Stimulated activated CD8-positive, alpha-beta memory T cell treated with anti-CD3 and anti-CD28 coated beads, Interleukin-7, amount 100 ng/mL, for 1 hour (primary cell): ENCODE measurements at places on chromosomes 12 and 14.

DNA sequence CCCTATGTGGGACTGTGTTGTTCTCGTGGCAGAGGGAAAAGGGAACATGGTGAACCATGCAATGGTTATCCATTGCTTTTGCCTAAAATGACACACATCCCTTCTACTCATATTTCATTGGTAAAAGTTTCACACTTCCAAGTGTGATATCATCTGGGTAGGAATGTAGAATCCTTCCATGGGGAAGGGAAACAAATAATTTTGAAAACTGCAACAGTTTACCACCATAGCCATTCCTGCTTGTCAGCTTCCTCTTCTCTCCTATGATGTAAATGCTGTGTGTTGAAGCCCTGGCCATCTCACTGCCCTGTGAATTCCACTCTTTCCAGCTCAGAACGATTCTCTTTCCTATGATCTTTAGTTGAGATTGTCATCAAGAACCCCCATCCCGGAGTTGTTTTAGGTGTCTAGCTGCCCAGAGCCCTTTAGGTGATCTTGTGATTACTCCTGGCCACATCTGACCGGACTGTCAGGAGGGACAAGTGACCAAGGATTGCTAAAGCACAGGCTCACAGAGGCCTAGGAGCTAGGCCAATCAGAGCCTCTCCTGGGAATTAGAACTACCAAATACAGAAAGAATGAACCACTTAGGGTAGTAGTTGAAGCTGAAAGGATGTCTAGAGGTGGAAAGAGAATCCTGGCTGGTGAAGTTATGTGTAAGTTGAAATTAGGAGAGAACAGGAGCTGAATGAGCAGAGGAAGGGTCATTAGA, 84.6 kb downstream of the VCPKMT start:
- DNase-seq, result no peak

- no peak for DNase-seq
Measured at GRCh38 chr14:88212691-88213090, 110.4 kb downstream of the KCNK10 start.

DNA sequence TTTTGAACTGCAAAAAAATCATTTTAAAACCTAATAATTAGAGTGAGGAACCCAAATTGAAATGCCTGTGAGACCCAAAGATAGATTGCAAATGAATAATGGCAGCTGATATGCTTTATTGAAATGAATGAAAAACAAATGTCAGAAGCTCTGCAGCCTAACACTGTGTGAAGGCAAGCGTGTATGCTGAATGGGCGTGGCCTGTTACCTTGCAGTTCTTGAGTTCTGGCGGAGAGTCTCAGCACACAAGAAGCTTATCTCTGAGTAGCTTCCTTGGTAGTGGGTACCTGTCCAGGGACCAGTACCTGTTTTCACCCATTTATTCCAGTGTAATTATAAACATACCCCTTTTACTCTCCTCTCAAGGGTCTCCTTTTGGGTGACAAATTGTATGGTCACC, 341.2 kb downstream of the NPAS3 start:
- no peak for DNase-seq

- no peak for DNase-seq
Measured at GRCh38 chr12:101552277-101552676, 42.5 kb upstream of the MYBPC1 start.

DNA sequence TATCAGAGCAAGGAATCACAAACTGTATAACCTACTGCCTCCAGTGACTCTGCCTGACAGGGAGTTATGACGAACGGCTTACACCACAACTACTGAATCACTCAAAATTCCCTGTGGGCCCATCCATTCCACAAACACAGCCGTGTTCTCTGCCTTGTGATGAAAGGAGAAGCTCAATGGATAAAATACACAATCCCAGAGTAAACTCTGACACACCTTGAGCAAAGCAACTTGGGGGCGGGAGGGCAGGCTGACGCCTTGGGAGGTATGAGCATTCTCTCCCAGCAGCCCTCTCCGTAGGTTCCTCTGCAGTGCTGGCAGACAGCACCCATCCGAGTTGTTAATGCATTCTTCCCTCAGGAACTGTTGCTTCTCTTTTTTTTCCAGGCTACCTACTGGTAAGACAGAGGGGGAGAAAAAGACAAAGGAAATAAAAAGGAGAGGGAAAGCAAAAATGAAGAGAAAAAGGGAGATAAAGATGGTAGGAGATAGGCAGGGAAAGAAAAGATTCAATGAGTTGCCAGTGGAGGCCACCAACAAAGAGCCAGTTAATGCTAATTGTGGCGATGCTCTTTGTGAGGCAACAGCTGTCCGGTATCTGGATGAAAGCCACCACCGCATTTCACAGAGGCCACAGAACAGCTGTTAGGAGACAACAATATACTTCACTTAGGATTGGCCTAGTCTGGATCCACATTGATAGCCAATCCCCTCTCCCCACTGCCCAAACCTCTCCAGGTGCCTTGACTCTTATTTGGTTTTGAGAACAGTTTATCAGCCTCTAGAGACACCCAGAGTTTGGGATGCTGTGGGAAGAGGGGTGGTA, 4.7 kb upstream of the DIO2 start:
- no peak for DNase-seq

- DNase-seq, result no peak
Measured at GRCh38 chr14:91649930-91650329, 82.0 kb downstream of the CATSPERB start.

DNA sequence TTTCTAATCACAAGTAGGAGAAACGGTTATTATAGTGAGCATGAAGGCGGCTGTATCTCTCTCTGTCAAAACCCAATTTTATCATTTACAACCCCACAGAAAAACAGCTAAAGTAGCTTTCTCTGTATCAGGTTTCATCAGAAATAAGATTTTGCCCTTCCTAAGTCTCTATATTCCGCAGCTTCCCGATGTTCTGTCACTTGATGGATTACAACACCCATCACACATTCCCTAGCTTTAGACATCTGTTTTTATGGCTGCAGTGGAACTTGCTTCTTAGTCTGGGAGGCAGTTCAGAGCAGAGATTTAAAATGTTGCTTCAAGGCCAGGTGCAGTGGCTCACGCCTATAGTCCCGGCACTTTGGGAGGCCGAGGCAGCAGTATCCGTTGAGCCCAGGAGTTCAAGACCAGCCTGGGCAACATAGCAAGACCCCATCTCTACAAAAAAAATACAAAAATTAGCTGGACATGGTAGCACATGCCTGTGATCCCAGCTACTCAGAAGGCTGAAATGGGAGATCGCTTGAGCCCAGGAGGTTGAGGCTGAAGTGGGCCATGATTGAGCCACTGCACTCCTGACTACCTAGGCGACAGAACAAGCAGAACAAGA, 27.6 kb upstream of the FOXN3 start:
- no peak for DNase-seq

DNA sequence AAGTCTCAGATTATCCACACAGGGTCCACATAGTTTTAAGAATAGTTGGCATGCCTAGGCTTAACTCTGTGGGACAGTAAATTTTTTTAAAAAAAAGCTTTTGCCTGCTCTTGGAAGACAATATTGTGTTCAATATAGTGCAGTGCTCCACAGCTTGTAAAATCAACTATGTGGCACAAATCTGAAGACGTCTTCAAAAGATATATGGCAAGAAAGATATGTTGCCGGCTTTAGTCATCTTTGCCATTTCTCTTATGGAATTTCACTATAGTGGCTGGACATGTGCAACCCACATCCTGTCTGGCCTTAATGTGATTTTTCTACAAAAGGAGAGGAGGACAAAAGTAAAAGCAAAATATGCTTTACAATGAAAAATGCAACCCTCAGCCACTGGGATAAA, 90.5 kb downstream of the MGST1 start:
- DNase-seq, result no peak

- no peak for DNase-seq
Measured at GRCh38 chr14:55138091-55138490, 9.0 kb downstream of the LGALS3 start.

DNA sequence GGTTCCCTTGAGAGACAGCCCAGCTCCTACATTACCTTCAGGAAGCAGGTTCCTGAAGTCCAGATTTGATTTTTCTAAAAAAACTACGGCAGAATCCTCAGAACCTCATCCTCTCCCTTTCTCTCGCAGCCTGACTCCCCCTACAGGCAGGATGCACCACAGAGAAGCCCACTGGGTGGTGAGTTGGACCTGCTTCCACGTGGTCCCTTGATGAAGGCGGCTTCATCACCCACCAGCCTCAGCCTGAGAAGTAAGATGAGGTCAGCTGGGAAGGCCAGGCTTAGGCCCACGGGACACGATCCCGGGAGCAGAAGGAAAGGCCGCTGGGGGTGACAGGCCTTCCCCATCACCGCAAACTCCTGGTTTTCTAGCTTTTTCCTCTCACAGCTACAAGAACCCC, 83.0 kb downstream of the ACTN1 start:
- no peak for DNase-seq

DNA sequence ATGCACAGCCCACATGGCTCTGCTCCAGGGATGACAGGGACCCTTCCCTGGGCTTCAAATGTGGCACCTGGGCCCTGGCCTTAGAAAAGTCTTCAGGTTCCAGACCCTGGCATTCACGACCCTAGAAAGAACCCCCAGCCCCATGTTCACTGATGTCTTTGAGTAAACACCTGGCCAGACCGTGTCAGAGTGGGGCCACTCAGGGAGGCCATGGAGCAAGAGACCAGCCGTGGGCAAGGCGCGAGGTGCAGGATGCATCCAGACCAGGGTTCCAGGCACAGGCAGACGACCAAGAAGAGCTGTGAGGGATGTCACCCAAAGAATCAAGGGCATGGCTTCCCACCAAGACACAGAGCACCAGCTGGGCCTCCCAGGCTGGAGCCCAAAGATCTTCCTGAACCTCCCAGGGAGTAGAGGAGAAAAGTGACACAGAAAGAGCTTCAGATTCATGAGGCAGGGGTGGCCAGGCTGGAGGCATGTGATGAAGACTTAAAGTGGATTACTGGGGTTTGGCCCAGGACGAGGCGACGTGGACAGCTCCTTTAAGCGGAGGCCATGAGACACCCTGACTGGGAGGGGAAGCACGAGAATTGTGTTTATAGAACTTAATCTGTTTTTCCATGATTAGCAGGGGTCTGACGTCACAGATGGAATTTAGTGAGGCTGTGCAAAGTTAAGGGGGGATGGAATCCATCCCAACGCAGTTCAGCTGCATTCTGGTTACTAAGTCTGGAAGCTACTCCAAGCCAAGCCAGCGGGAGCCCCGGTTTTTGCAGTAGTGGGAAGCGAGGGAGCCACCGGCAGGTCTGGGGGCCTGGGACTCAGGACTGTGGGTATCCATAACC, 61.6 kb downstream of the ARL6IP4 start:
- no peak for DNase-seq

DNA sequence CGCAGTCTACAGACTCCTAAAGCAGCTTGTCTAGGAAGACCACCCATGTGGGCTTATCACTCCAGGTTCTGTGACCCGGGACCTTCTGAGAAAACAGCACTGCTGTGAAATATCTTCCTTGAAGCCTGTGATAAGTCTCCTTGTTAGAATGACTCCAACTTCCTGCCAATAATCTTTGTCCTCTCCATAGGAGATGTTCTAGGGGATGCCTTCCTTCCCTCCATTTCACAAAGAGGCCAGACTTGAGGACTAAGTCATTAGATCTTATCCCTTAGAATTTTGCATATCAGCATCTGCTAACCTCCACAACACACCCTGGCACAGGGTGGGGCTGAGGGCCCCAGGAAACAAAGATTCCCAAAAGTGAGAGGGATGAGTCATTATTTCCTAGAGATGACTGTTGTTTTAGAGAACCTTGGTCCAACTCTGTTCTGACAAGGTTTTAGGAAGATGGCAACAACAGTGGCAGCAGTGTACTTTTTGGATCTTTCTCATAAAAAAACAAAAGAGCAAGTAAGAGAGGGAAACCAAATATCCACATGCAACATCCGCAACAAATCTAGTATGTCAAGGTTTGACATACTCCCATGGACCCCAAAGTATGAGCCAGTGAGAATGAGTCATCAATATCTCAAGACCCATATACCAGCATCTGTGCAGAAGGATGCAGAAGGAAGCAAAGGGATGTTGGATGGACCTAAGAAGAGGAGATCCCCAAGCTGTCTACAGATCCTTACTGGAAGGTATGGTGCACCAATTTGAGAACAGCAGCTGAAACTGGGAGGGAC, 6.0 kb downstream of the LTB4R start:
- DNase-seq, result no peak

DNA sequence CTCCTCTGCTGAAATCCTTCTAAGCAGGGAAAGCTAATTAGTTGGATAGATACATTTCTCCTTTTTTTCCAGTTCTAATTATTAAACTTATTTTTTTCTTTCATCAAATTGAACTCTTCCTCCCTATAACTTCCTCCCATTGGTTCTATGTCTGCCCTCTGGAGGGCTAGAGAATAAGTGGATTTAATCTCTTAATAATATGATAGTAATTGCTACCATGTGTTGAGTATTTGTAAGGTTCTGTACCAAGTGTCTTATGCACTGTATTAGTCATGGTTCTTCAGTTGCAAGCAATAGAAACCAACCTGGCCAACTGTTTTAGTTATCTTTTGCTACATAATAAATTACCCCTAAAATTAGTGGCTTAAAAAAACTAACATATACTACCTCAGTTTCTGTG, 190.5 kb upstream of the PLXNC1 start:
- DNase-seq, result no peak

- DNase-seq, result no peak
Measured at GRCh38 chr12:15158083-15158482, 63.1 kb downstream of the RERG start.

GRCh38 chr12:1318327-1319031, 275.9 kb downstream of the FBXL14 start:
- DNase-seq, result no peak

- no peak for DNase-seq
Measured at GRCh38 chr14:57574617-57575288, 81.1 kb upstream of the CCDC198 start.

GRCh38 chr12:117580718-117581062, 219.3 kb upstream of the NOS1 start:
- no peak for DNase-seq

GRCh38 chr12:21248679-21249078, 86.0 kb downstream of the SLCO1A2 start:
- no peak for DNase-seq

DNA sequence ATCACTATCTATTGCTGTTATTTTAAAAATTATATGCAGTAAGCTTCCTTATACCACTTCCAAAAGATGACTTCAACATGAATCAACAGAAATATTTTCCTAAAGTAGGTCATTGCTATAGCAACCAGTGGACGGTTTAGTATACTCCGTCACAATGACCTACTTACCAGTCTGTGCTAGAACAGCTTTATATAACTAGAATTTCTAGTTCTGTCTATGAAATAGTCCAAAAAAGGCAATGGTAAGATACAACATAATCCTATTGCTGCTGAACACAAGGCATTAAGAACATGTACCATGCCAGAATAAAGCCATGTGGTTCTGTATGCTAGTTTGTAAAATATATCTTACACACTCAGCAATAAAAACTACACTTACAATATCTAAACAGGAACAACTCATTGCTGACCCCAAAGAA, 40.7 kb upstream of the MTERF2 start:
- DNase-seq, result no peak

- no peak for DNase-seq
Measured at GRCh38 chr12:14431975-14432374, 66.5 kb downstream of the ATF7IP start.
